ENCODE measurements at places on chromosomes 16 and 17.

GRCh38 chr16:85072947-85073346, 39.3 kb downstream of the CIBAR2 start:
- DNase-seq: peak; percentile 67

- DNase-seq: no peak
These were observed at the start of gene MYH11 for GRCh38 chr16:15856901-15857698. TSS of gene MYH11 (minus strand) at chr16:15857028. CDS start at chr16:15838252, 18,776 bp downstream.

- DNase-seq: no peak
These were observed 4.9 kb upstream of the AATK start for GRCh38 chr17:81170727-81171494.

- DNase-seq: peak; percentile 96
These were observed at the start of gene SEZ6L2 for GRCh38 chr16:29899516-29900101. TSS of gene SEZ6L2 (minus strand) at chr16:29899550. CDS start at chr16:29899019, 531 bp downstream.

DNA sequence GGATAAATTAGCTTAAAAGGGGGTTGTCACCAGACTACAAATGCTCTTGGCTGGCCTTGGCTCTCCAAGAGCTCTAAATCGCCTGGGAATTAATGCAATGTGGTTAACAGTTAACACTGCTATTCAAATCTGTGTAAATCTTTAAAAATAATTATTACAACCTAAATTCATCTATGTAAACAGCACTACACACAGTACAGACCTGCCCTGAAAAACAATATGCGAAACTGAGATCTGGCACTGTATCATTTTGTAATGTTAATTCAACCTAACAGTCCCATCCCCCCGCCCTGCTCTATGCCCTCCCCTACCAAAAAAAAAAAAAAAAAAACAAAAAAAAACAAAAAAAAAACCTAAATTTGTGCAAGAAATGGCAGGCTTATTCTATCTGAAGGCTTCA, 40.9 kb downstream of the DCUN1D3 start:
- DNase-seq: no peak

GRCh38 chr16:60413969-60414368, 1622.3 kb downstream of the CDH8 start:
- no peak for DNase-seq

GRCh38 chr16:70692873-70693671, 7.2 kb upstream of the MTSS2 start:
- DNase-seq: peak; percentile 76

GRCh38 chr17:65227637-65228036, 90.5 kb downstream of the RGS9 start:
- DNase-seq: no peak

- peak; percentile 52 for DNase-seq
These were observed 479.1 kb downstream of the SLC39A11 start for GRCh38 chr17:72613396-72613795.

DNA sequence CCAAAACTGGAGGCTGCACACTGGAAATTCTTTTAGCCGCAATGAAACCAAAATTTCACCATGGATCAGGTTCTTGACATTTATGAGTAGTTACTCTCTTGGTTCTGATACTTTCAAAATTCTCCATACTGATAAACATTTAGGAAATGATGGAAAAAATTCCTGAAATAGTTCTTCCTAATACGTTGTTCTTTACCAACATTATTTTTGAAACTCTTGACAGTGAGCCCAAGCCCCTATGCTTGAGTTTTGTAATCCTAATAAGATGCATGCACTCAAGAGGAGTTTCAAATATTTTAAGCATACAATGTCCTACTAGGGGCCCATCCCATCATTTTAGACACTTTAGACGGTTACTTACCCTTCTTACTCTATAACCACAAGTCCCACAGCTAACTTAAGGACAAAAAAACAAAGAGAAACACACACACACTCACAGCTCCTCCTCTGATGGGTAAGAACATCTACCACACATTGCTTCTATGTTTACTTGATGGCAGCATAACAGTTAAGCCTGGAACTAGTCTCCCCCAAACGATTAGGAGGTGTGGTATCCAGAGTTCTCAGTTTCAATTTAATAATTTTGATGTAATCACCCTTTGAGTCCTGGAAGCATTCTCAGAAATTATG, 3.7 kb downstream of the VEZF1 start:
- DNase-seq: peak; percentile 73

DNA sequence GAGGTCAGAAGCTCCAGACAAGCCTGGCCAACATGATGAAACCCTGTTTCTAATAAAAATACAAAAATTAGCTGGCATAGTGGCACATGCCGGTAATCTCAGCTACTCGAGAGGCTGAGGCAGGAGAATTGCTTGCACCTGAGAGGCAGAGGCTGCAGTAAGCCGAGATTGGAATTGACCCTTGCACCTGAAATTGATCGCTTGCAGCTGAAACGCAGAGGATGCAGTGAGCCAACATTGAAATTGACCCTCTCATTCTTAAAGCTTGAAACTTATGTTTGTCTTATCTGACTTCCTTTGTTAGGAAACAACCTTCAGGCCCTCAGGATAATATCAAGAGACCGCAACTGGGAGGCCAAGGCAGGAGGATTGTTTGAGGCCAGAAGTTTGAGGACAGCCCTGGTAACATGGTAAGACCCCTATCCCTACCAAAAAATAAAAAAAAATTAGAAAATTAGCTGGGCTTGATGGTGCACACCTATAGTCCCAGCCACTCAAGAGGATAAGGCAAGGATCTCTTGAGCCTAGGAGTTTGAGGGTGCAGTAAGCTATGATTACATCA, 376.6 kb upstream of the XYLT1 start:
- DNase-seq: no peak

DNA sequence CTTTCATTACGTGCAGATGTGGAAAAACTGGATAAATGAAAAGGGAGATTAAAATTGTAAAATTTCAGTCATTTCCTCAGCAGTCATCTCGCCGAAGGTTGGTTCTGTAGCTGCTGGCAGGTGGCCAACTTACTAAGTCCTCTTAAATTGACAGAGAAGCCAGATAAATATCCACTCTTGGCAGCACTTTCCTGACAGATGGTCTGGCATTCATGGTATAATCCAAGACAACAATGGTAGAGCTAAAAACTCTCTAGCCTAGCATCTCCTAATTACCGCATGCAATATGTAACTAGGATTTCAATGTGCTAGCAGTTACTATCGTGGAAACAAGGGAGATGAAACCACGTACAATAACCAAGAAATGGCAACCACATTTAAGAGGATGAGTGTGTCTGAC, 306.3 kb downstream of the CNTNAP4 start:
- no peak for DNase-seq

- DNase-seq: peak; percentile 60
These were observed 1.2 kb downstream of the RTN4RL1 start for GRCh38 chr17:2023692-2024571.

DNA sequence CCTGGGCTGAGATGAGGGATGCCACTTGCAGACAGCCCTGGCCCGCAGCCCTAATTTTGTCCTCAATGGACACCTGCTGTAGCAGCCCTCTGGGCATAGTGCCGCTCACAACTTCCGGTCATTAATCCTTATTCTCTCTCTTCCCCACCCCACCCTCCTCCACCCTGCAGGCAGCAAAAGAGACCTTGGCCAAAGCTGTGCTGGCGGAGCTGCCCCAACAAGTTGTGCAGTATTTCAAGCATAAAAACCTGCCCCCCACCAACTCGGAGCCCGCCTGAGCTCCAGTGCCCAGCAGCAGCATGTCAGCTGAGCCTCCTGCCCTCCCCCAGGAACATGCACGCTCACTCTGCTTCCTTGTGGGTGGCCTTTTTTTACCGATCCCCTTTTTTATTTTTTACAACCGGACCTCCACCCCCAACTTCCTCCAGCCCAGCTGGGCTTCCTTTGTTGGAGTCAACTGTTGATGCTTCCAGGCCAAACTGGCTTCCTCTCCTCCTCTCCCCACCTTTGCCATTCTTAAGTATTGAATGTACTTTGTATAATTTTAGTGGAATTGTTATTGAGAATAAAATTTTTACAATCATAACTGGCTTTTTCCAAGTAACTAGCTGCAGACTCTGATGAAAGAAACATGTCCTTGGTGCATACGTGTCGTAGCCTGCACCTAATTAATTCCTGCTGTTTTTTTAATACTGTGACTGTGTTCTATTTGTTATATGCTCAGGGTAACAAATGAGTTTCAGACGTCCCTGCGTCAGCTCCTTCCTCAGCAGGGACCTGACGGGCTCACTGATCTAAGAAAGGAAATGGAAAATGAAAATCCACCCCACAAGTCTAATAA, 38.2 kb downstream of the PSME3IP1 start:
- peak; percentile 68 for DNase-seq

DNA sequence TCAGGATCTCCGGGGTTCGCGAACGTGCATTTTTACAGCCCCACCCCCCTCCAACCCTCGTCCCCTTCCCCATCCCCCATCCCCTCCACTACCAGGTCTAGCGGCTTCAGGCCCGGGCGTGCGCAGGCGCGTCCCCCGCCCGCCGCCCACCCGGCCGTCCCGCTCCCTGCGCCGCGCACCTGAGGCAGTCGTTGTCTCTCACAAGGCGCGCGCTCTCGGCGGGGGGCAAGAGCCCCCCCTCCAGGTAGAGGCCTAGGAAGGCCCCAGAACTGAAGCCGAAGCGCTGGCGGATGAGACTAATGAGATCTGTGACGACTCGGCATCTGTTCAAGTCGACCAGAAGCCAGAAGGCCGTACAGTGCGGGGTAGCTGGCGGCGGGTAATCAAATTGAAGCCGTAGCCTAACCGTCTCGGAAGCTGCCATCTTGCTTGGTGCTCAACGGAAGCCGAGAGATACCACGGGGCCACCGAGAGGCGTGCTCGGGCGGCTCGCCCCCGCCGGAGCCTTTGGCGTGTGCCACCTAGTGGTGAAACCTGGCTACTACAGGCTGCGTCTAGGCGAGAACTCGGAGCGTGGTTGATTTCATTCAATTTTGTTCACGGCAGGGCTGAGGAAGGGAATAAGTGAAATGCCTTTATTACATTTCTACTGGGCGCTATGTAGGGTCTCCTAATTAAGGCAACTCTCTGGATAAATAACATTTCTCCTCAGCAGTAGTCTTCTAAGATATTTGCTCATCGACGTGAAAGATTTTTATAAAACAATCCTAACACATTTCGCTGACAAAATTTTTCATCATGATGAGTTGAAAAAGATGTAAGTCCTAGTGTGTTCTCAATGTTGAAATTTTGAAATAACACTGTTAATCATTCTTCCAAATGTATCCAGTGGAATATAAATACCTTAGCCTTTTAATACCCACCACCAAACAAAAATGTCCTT, at the start of gene COIL:
COIL (minus strand) TSS at position 455 of the 943 bp plus-strand sequence; CDS start at position 424, 31 bp downstream.
- DNase-seq: peak; percentile 88

GRCh38 chr16:66083171-66083570, 283.3 kb upstream of the CDH5 start:
- DNase-seq: no peak

DNA sequence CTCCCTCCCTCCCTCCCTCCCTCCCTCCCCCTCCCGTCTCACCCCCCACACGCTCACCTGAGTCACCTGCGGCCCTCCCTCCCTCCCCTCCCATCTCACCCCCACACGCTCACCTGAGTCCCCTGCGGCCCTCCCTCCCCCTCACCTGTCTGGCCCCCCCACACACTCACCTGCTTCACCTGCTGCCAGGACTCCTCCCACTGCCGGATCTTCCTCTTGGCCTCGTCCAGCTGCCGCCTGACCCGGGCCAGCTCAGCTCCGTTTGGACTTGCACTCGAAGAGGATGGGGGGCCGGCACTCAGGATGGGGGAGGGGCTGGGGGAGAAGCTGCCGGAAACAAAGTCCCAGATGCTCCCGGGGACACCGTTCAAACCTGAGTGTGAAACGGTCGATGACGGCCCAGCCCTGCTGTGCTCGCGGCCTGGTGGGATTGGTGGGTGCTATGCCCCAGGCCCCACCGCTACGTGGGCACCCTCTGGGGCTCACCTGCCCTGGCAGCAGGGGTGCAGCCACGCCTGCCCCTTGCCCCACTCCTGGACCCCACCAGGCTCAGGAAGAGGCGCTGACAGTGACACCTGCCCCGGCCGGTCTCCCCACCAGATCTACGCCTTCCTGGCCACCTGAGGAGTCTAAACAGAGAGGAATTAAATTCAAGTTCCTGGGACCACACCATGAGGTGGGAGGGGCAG, 15.9 kb downstream of the GNPTG start:
- DNase-seq: no peak

- peak; percentile 58 for DNase-seq
These were observed 111.4 kb downstream of the UTP18 start for GRCh38 chr17:51371732-51372151.

DNA sequence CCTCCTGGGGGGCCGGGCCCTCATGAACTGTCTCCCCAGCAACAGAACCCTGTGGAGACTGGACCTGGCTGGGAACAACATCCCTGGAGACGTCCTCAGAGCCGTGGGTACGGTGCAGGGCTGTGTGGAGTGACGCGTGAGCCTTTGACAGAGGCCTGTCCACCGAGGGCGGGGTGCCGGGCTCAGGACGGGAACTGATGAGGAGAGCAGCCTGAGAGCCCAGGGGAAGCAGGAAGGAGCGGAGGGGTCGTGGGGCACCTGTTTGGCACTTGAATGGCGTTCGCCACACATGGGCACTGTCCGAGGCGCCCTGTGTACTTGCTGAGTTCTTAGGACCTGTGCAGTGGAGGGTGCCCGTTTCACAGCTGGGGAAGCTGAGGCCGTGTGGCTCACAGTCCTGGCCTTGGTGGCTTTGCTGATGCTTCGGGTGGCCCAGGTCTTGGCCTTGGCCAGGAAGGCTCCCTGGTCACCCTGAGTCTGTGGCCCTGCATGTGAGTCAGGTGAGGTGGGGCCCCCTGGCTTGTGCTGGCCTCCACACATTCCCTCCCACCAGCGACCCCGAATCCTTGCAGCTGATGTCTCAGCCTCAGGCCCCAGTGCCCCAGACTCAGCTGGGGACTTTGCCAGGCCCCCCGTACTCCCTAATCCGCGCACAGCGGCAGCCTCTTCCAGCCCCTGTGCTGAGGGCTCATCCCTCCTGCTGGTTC, 2.4 kb downstream of the LRRC45 start:
- DNase-seq: no peak

DNA sequence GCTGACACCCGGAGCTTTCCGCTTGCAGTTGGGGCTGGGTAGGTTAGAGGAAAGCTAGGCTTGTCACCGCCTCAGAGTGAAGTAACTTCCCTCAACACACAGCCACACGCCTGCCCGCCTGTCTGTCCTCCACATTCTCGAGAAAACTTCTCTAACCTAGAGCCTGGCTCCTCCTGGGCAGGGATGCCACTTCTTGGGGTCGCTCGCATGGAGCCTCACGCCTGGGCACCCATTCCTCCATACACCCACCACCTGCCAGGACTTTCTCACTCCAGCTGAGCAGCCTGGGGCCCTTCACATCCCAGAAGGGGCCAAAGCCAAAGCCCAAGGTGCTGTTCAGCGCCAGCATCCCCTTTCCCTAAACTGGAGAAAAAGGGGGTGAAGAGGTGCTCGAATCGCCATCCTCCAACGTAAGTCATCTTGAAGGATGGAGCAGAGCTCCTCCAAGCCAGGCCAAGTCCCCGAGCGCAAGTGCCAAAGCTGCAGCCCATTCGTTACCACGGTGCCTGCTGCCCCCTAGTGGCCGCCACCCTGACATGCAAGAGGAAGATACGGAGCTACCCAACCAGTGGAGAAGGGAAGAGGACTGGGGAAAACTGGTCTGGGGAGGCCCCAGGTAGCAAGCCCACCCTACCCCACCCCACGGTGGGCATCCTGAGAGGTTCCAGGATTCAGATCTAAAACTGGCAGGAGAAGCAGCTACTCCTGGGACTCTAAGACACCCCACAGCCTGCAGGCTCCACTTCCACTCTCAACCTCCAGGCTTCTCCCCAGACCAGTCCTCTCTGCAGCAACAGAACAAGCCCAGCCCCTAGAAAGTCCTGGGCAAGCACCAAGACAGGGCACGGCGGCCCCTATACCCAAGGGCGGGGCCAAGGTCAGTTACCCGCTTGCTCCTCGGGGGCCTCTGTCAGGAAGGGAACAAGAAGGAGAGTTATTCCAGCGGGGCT, 63.1 kb downstream of the MYO18A start:
- peak; percentile 58 for DNase-seq

- no peak for DNase-seq
These were observed 23.3 kb downstream of the CEP131 start for GRCh38 chr17:81199482-81199830.
